ENCODE measurements at places on chromosomes 7 and 10.

DNA sequence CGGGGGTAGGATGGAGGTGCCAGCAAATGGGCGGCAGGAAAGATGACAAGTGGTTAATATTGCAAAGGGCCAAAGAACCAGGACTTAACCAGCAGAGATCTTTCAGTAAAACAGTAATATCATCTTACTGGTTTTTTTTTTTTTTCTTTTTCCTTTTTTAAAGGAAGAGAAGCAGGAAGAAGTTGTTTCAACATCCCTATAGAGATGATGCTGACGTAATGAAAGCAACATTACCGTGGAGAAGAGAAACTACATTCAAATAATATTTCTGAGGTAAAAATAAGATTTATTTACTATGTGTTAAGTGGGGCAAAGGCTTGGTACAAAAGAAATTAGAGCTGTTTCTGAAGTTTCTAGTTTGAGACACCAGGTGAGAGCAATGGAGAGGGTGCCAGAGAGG lies 11.0 kb downstream of the MINDY3 start:
- DNase-seq: no peak

DNA sequence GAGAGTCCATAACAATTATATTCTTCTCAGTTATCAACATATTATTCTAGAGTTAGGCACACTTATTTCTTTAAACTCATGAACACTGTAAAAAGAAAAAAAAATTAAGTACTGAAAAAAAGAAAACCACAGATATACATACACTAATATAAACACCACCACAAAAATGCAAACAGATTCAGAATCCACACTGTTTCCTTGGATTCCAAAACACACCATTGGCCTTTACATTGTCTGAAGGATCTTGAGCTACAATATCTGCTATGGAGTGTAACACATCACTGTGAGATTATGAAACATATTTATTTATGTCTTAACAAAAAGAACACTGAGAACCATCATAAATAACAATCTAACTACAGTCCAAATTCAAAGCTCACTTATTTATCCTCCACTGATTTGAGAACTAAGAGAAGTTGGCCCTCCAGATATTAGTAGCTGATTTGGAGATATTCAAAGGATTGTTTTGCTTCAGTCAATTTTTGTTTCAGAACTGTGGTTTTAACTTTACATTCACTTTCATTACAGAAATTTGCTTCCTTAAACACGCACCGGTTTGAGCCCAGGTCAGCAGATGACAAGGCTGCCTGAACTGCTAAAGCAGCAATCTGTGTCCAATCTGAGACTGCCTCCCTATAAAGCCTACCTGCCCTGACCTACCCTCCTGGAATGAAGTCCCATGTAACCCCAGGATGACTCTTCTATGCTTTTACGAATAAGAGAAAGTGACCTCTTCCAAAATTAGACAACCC lies 47.0 kb upstream of the CDK1 start:
- DNase-seq: no peak

DNA sequence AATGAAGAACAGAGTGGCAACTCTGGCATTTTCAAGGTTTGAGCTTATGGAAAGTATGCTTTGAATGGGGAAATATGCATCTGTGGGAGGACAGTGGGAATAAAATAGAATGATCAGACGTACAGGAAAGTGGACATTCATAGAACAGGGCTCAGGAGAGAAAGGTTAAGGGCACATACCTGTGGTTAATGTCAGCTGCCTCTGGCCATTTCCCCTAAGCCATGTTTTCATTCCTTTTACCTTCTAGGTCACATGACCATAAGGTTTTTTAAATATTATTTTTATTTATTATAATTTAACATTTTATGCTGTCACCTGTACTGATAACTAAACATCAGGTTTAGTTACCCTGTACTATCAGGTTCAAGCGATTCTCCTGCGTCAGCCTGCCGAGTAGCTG lies 52.8 kb downstream of the LRRC4 start:
- DNase-seq: no peak

DNA sequence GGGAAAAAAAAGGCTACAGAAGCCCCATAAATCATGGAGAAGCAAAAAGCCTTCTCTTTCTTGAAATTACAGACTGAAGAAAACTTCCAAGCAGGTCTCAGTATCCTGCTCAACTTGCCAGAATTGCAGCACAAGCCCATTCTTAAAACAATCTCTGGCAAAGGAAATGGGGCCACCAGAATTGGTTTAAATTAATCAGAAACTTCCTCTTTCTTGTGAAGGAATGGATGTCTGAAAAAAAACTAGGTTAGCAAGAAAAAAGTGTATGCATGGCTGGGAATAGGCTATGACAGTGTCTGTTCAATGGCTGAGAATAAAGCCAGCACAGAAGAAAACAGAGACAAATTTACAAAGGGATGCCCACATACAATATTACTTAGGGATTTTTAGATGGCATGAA lies 59.1 kb downstream of the TFEC start:
- no peak for DNase-seq

GRCh38 chr7:22566592-22566991 lies 66.6 kb upstream of the STEAP1B start:
- DNase-seq: no peak

- DNase-seq: no peak
Observed at GRCh38 chr7:52498366-52498765, 537.1 kb upstream of the POM121L12 start.

- DNase-seq: no peak
Observed at GRCh38 chr7:153948060-153948459, 104.1 kb upstream of the DPP6 start.

DNA sequence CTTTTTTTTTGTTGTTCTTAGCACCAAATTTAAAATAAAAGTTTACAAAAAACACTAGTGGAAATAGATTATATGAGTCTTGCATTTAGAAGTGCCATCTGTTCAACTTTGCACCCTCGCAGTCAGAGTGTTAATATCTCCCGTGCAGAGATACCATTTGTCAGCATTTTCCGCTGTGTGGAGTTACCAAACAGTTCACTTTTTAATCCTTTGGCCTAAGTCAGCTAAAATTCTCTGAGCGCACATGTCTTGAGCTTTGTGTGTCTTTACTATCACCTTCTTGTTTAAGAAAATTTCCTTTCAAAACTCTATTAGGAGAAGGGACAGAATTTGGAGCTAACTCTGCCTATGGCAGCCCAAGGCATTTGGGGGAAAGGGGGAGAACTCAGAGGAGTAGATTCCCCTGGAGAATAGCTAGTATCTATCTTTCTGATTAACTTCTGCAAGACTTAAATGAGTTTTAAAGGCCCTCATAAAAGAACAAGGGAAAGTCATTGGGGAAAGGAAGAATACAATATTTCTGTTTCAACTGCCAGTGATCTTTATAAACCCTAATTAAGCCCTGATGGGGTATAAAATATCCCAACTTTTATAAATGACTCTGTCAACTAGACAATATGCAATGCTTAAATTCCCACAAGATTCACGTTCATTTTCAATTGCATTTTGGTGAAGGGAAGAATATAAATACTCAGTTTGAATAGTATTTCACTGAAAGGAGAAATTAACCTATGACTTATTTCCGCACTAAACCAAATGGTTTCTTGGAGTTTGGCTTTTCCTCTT lies 114.9 kb upstream of the RAB11FIP2 start:
- no peak for DNase-seq

DNA sequence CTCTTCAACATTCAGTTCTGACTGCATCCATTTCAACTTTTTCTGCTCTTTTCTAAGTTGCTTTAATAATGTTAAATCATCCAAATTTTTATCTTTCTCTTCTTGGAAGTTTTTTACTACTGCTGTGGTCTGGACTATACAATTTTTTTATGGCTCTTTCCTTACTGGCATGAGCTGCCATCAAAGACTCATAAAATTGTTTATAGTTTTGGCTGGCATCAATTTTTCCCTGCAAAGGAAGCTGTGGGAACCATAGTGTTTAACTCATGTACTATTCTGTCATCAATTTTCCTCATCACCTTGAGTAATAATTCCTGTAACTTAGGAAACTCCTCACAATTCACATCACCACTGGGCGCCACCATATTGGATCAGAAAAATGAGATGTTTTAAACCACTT lies 77.6 kb upstream of the A1CF start:
- DNase-seq: no peak

GRCh38 chr10:88121361-88121760 lies 257.9 kb downstream of the PTEN start:
- DNase-seq: no peak

DNA sequence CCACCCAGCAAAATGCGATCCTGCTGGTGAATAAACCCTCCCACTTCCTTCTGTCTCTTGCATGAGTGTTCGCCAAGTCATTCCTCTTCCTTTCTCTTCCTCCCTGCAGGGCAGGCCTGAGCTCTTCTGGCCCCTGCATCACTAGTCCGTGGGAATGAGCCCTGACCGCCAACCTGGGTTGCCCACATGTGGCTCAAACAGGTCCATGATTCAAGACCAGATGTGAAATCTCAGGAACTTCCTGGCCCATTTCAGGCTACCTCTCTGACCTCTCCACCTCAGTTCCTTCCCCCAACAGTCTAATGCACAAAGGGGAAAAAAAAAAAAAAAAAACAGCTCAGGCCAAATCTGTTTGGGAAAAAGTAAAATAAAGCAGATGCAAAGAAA lies 5.4 kb upstream of the YWHAG start:
- DNase-seq: no peak
